Aortic smooth muscle cell (primary cell): ENCODE measurements at places on chromosomes 5 and 9. TPM values are rescaled to one million over a fixed set of nuclear protein-coding genes. Genes with fewer than 3 reads are reported as not detected.

Gene AKNA
- total RNA-seq: 4.2 and 8.0 TPM in 2 replicates

Gene POU5F2
- 0.53 and 0.99 TPM in 2 replicates for total RNA-seq

Gene FAM153A
- total RNA-seq: not detected in 2 replicates

Gene FOXD4L6
- total RNA-seq: 0.06 TPM in 1 of 2 replicates, not detected in the other

Gene CATSPER3
- total RNA-seq: 0.13 and 0.25 TPM in 2 replicates

Gene NUTM2F
- not detected in 2 replicates for total RNA-seq

Gene MYOT
- not detected in 2 replicates for total RNA-seq

Gene CDH18
- 0.12 TPM in 1 of 2 replicates, not detected in the other for total RNA-seq

Gene ORM2
- total RNA-seq: not detected in 2 replicates

Gene CCL19
- not detected in 2 replicates for total RNA-seq

Gene TAF11L5
- total RNA-seq: not detected in 2 replicates

Gene SLC45A2
- 0.19 TPM in 1 of 2 replicates, not detected in the other for total RNA-seq

Gene SPATA31C1
- not detected in 2 replicates for total RNA-seq

Gene EIF4E1B
- total RNA-seq: not detected in 2 replicates

Gene DPP7
- 83.8 and 87.8 TPM in 2 replicates for total RNA-seq

Gene TTF1
- 9.4 and 9.6 TPM in 2 replicates for total RNA-seq

Gene FOXD4L5
- under 0.01 and 0.06 TPM in 2 replicates for total RNA-seq

Gene HNRNPK
- 542 and 570 TPM in 2 replicates for total RNA-seq

Gene ACER2
- 2.5 and 3.6 TPM in 2 replicates for total RNA-seq

Gene SLC6A18
- total RNA-seq: not detected in 2 replicates

Gene ZNF622
- 48.7 and 56.1 TPM in 2 replicates for total RNA-seq

Gene ROR2
- 0.13 and 0.62 TPM in 2 replicates for total RNA-seq

Gene FGF18
- total RNA-seq: under 0.01 and 0.12 TPM in 2 replicates

Gene IL3
- total RNA-seq: not detected in 2 replicates

Gene NR2F1-AS1
- total RNA-seq: 9.8 and 14.6 TPM in 2 replicates

Gene SAXO1
- total RNA-seq: under 0.01 TPM in 2 replicates

Gene SPATA31D1
- not detected in 2 replicates for total RNA-seq

Gene SGCD
- total RNA-seq: 16.9 and 37.3 TPM in 2 replicates

Gene CD274
- 2.1 and 2.4 TPM in 2 replicates for total RNA-seq

Gene SET
- 652 and 693 TPM in 2 replicates for total RNA-seq

Gene MEGF9
- 12.3 and 25.4 TPM in 2 replicates for total RNA-seq

Gene INSL4
- under 0.01 TPM in 1 of 2 replicates, not detected in the other for total RNA-seq

Gene ADCY2
- under 0.01 TPM in 2 replicates for total RNA-seq

Gene TEX48
- total RNA-seq: not detected in 2 replicates

Gene CCDC192
- total RNA-seq: not detected in 2 replicates

Gene PCDHGC4
- total RNA-seq: 2.0 and 3.2 TPM in 2 replicates

Gene RALGPS1
- 2.4 and 3.2 TPM in 2 replicates for total RNA-seq

Gene WDR38
- not detected in 2 replicates for total RNA-seq

Gene WDR31
- 2.1 and 2.9 TPM in 2 replicates for total RNA-seq

Gene SLC4A9
- not detected in 2 replicates for total RNA-seq

Gene CER1
- total RNA-seq: not detected in 2 replicates
